ENCODE measurements at places on chromosomes 5 and 9.

GRCh38 chr5:1000329-1000728, 8.3 kb upstream of the NKD2 start:
- DNase-seq: no peak

DNA sequence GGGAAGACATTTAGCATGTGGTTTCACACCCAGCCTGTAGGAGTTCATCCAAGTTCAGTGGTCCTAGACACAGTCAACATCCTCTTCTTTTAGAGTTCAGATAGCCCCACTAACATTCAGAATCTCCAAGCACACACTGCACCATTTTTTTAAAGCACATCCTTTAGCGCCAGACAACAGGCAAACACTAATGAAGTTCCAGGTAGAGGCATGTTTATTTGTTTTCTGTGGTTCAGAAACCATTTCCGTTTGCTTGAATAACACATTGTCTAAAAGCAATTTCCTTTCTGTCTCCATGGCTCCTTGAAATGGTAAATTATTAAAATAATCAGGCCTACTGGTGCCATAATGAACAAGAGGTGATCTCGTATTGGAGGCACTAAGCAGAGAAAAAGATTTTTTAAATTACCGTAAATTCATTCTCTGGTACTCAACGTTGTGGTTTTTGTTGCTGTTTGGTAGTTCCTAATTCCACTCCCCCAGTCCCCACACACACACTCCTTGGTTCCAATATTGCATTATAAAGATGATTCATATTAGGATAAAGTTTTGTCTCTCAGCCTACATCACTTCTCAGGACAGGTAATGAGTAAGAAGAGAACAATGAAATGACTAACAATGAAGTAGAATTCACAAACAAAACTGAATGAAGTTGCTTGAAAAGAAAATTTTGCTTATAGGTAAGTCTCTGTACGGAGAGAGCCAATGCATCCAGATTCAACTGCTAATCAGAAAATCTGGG, 153.1 kb downstream of the PCSK1 start:
- DNase-seq: no peak

DNA sequence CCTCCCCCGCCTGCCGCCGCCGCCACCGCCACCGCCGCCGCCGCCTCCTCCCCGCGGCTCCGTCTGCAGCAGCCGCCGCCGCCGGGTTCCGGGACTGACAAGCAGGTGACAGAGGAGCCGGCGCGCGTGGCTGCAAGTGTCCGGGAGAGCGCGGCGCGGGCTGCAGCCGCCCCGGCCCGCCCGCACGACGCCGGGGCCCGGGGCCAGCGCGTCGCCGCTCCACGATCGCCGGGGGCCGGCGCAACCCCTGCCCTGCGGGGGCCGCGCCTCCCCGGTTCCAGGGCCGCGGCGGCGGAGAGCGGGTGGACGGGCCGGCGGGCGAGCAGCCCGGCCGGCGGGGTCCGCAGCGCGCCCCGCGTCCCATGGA, 343 bp downstream of the LMX1B start:
- no peak for DNase-seq

DNA sequence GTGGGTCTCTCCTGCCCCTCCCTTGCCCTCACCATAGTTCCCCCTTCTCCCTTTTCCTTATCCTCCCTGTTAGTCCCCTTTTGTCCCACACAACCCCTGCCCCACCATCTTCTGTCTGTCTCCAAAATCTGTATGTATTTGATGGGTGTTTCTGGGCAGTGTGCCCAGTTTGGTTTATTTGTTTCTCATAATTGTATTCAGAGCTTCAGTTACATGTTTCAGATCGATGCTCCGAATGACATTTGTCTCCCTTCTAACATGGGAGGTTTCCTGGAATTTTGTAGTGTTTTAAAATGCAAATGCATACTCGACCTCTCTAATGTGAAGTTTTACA, 22.2 kb downstream of the FBXL7 start:
- DNase-seq: no peak

- DNase-seq: no peak
Measured at GRCh38 chr5:77709993-77710685, 66.0 kb downstream of the TBCA start.

DNA sequence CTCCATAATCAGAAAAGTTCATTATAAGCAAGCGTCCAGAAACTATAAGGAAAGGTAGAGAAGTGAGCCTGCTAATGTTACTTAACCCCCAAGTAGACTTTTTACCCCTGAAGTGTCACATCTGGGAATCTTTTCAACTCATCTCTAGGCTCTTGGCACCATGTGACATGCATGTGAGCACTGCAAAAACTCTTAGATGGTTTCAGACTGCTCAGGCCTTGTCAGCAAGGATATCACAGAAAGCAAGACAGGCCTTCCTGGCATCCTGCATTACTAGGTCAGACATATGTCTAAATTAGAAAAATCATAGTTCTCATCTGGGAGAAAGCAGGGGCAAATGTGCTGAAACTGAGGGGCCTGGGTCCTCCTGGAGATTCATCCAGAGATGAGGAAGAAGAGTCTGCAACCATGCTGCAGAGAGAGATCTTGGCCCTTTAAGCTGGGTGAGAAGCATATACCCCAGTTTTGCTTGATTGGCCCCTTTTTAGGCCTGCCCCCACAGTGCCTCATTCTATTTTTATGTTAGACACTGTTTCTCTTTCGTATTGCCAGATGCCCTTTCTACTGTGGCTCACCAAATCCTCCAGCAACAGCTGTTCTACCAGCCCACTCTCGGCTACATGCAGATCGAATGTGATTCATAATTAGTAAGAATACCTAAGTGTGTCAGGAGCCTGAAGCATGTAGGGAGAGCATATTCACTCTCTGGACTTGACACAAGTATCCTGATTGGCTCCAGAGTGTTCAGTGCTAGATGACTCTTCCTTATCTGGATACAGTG, 19.0 kb downstream of the TMEM8B start:
- DNase-seq: no peak

GRCh38 chr5:73948720-73949119, 322.7 kb downstream of the ARHGEF28 start:
- no peak for DNase-seq

DNA sequence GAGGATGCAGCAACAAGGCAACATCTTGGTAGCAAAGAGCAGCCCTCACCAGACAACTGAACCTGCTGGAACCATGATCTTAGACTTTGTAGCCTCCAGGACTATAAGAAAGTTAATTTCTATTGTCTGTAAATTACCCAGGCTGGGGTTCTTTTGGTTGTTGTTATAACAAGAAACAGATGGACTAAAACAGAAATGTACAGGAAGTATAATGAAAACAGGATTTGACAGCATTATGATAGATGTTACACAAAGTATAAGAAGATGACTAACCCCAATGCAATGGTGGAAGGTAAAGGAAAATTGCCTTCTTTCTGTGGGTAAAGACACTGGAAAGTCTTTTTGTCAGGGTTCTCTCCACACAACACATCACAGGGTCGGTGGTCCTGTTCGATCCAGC, 204.2 kb downstream of the SGCD start:
- DNase-seq: no peak

GRCh38 chr5:75993643-75994520, 89.3 kb upstream of the SV2C start:
- no peak for DNase-seq

- DNase-seq: no peak
Measured at GRCh38 chr9:130921300-130921988, 17.6 kb downstream of the FIBCD1 start.

GRCh38 chr5:145682197-145682899, 152.8 kb downstream of the PRELID2 start:
- no peak for DNase-seq

GRCh38 chr9:134301387-134302129, 24.7 kb upstream of the RXRA start:
- peak; percentile 14 for DNase-seq
